ENCODE measurements at places on chromosomes 7 and 10.
A peak's percentile ranks its signal among the peaks of the same experiment; 100 is the strongest.

DNA sequence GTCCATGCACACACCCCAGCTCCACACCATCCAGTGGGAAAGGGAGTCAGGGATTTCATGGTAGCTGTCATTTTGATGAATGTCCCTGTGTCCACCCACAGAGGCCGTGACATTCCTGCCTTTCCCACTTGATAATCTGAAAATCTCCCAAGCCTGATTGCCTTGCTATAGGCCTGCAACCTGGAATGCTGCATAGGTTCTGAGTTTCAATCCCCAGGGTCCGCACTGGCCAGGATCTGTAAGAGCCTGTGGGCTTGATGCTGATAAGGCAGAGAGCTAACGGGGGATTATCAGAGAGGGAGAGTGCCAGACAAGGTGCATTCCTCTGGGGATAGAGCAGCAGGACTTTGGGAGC lies 57.5 kb downstream of the RBM20 start:
- DNase-seq = no peak

DNA sequence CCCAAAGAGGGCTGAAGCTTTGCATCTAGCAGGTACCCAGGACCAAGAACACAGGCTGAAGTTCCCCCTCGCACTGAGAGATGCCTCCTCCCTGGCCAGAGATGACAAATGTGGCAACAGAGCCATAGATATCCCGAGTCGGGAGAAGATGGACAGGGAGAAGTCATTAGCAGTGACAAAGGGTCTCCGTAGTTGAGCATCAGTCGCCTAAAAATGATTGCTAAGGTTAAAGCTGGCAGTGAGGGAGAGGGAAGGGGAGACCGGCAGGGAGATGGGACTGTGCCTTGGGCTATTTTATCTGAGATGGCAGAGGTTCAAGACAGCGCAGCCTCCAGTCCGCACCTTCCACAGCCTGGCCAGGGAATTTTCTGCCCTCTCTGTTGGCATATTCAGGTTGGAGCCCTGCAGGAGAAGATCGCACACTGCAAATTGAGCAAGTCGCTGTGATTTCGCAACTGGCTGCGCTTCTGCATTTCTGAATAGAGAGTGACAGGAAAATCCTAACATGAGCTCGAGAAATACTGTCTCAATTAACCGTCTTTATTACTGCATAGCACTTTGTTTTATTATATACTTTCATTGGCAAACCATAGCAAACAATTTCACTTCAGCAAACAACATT lies 238.9 kb upstream of the GPR26 start:
- no peak for DNase-seq

DNA sequence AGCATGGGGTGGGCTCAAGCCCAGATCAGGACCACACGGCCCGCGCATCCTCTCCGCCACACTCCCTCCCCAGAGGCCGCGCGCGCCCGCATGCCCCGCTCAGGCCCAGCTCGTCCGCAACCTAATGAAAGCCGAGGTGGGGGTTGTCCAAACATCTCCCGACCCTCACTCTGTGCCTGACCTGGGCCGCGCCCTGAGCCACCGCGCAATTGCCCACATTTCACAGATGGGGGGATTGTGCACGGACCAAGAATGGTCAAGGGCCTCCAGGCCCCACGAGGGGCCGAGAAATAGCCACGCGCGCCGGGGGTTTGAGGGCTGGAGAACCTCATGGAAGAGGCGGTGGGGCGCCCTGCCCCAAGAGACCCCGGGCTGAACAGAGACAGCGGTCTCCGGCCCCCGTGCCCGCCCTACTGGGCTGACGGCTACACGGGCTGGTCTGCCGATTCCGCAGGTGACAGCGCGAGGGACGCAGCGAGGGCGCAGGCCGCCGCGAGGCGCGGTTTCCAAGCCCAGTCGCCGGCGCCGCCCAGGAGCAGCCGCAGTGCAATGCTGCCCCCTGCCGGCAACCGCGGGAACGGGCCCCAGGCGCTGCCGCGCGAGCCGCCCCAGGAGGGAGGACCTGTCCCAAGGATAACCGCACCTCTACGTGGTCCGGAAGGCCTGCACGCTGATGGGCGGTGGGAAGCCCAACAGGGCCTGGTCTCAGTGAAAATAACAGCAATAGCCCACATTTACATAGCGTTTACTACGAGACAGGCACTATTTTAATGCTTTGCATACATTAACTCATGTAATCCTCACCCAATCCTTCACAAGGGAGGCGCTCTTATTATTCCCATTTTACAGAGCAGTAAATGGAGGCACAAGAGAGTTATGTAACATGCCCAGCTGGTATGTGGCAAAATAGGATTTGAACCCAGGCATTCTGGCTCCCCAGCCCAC lies 10.5 kb upstream of the GRID1 start:
- DNase-seq = peak; percentile 80

DNA sequence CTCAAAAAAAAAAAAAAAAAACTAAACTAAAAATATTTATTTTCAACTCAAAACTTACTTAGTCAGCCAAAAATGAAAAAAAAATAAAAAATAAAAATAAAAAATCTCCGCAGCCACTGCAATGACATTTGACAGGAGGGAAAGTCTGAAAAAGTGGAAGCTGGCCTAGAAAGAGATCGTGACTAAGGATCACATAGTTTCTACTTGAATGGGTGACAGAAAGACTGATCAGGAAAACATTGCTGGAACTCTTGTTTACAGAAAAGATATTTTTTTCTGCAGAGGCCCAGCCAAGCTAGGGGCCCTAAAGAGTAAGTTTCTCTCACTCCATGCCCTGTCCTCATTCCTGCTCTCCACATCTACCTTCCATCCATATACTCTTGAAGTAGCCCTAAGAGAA lies 92.8 kb upstream of the KCND2 start:
- DNase-seq = no peak

DNA sequence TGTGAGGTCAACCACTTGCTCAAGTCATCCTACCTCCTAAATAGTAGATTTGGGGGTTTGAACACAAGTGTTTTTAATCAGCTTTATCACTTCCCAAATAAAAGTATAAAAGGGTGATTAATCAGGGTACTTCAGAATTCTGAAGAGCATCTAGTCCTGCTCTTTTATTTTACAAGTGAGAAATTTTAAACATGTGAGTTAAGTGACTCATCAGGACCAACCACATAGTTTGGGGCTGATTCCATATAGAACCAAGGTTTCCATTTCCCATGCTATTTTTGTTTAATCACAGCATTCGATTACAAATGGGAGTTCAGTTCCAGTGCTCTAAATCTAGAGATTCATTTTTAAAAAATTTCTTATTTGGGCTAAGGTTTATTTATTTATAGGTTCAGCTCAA lies 113.4 kb downstream of the GPR158 start:
- no peak for DNase-seq

DNA sequence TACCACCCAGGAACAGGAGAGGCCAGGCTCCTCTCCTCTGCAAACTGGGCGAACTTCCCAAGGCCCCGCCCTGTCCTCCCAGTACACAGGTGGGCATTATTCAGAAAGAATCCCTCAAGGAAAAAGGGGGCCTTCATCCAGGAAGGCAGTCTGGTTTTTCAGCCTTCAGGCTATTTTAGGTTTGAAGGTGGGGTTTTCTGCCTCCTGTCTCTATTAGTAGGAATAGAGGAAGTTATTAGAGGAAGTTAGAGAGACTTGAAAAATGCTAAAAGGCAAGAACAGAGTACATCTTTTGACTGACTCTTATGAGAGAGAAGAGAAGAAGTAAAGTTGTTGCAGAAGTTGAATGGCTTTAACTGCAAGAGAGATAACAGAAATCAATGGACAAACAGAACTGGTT lies 250.9 kb upstream of the SORCS1 start:
- no peak for DNase-seq

- DNase-seq = no peak
Observed at GRCh38 chr7:134356421-134356936, 39.7 kb upstream of the SLC35B4 start.

- DNase-seq = no peak
Observed at GRCh38 chr7:28230261-28230660, 49.7 kb upstream of the JAZF1 start.

- DNase-seq = no peak
Observed at GRCh38 chr7:145534301-145534700, 582.3 kb upstream of the CNTNAP2 start.

DNA sequence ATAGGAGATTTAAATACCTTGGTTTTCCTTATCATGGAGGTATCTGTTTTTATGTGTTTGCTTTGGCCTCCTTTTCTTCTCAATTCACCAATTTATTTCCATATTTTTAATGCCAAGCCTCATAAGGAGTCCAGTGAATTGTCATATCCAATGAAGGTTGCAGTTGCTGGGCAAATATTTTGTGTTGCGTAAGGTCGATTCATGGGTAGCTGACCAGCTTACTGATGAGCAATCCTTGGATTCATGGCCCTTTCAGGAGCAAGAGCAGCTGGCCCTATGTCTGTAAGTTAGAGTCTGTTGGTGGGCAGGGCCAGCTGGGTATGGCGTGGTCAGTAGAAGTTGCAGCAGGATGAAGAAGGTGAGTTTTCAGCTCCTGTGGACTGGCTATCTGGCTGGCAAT lies 182.9 kb downstream of the PFKFB3 start:
- no peak for DNase-seq

DNA sequence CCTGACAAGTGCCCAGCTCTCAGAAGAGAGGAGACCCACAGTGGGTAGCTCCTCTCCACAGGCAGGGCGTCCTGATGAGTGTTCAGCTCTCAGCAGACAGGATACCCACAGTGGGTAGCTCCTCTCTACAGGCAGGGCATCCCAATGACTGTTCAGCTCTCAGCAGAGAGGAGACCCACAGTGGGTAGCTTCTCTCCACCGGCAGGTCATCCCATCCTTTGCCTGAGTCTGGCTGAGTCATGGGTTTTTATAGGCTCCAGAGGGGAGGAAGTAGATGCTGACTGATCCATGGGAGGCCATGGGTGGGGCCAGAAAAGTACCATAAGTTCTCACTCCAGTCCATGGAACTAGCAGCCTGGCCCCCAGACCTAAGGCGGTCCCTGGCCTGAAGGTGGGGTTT lies 18.5 kb downstream of the CFAP70 start:
- DNase-seq = no peak

- DNase-seq = no peak
Observed at GRCh38 chr7:45347804-45348203, 190.2 kb downstream of the RAMP3 start.

- DNase-seq = no peak
Observed at GRCh38 chr7:74505471-74506324, 52.0 kb downstream of the GTF2IRD1 start.

DNA sequence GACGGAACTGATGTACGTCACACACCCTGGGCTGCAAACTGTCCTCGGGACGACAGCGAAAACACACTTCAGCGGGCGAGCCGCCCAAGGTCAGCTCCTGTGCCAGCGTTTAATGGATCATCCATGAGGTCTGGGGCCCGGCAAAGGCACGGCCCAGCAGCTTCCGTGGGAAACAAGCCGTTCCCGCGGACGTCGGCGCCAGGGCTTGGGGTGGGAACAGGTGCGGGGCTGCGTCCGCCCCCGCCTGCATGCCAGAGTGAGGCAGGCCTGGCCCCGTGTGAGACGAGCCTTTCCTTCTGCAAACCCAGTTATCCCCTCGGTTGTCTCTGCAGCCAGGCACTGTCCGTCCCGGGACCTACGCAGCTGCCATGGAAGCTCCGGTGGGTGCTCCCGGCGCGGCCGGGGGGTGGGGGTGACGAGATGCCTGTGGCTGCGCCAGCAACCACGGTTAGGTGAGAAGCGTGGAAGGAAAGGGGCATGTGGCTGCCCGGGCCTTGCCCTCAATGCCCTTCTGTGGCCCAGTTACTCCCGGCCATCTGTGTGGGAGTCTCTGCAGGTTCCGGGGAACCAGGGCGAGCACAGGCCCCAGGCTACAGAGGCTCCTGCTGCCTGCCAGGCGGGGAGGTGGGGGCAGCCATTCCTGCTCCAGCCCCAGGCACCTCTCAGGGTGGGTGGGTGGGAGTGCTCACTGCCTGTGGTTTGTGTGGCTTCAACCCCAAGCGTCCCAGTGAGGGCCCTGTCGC lies 42.2 kb upstream of the PDGFA start:
- DNase-seq = no peak

- DNase-seq = peak; percentile 33
Observed at GRCh38 chr10:94403380-94404213, 1.3 kb downstream of the TBC1D12 start.

DNA sequence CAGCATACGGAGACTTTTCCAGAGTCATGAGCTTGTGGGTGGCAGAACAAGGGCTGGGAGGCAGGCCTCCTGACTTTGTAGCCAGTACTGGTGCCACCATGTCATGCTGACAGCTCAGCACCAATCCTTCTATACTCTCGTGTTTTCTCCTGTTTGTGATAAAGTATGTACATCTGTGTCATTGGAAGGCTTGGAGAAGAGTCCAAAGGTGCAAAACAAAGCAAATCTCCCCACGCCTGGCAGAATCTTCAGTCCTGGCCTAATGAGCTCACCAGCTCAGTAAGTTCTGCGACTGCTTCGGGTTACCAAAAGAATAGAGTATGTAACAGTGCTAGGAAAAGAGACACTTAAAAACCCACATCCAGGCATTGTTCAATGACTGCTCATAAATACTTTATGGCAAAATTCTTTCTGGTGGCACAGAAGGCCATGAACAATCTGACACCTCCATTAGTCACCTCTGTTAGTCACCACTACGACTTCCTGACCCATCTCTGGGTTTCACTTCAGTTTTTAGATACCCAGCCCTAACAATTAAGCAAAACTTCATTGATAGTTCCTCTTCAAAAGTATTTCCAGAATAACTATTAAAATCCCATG lies 24.5 kb downstream of the STEAP1 start:
- DNase-seq = peak; percentile 2

DNA sequence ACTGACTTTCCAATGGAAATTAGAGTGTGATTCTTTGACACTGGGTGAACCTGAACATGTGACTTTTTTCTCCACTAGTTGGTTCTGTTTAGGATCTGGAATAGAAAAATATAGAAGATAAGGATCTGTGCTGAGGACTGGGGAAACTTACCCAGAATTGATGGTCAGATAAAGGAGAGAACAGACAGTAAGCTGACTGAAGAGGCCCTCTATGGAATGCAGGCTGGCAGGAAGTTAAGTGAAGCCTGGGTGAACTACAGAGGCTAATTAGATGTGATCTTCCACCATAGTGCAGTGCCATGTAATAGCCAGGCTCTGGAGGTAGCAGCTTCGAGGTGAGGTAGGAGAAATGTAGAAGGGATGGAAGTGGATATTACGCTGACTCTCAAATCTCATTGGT lies 455.3 kb downstream of the PLXDC2 start:
- DNase-seq = no peak

DNA sequence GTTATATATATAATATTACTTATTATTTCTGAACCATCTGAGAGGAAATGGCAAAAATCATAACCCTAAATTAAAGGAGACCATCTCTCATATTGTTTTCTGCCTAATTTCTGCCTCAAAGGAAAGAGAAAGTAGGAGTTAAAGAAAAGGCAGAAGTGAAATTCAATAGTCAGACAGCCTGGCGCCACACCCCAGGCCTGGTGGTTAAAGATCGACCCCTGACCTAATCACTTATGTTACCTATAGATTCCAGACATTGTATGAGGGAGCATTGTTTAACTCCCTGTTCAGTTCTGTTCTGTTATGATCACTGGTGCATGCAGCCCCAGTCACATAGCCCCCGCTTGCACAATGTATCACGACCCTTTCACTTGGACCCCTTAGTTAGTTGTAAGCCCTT lies 24.9 kb upstream of the CHST3 start:
- DNase-seq = no peak

DNA sequence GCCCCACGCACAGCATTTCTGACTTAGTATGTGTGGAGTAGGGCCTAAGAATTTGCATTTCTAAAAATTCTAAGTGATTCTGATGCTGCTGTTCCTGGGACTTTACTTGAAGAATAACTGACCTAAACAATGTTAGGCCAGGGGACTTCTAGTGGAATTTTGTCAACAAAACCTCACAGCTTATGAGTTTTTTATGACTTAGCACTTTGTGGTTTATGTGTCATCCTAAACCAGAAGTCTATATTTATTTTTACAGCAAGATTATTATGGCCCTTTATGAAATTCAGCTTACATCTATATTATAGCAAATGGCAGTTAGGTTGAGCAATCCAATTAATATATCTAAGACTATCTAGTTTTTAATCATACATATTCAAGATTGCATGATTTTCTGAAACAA lies 24.6 kb upstream of the BET1 start:
- no peak for DNase-seq

Data from CD4-positive, alpha-beta T cell treated with Interleukin-21 for 1 hour (primary cell).